NCI-H2029 (cell line): ENCODE measurements at places on chromosomes 2 and 18.

DNA sequence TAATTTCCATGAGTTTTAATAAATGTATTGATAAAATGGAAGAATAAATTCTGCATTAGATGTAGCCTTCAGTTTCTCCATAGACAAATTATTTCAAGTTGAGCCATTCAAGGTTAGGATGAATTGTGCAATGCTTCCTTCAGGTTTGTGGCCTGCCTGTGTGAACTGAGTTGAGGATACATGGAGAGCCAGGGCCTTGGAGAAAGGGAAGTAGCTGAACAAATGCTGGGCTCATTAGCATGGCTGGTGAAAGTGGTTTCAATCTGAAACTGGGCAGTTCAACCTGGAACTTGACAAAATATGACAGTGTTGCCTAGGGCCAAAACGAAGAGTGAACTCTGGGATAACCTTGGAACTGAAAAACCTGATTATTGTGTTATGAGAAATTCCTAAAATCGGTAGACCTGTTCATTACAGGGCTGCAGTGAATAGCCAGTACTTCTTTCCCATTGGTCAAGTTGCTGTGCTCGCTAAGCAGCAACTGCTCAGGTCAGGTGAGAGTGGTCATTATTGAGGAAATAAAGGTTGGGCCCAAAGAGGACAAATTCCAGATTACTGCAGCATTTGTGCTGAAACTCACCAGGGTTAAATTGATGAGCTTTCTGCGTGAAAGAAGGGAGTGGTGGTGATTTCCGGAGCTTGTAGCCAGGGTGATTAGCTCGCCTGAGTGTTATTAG is 12.7 kb downstream of the INPP1 start:
- peak; percentile 44 for DNase-seq

GRCh38 chr2:74516650-74517049 is 2.4 kb downstream of the TLX2 start:
- DNase-seq = no peak

GRCh38 chr2:128789776-128790455 is 471.2 kb upstream of the HS6ST1 start:
- DNase-seq = no peak

DNA sequence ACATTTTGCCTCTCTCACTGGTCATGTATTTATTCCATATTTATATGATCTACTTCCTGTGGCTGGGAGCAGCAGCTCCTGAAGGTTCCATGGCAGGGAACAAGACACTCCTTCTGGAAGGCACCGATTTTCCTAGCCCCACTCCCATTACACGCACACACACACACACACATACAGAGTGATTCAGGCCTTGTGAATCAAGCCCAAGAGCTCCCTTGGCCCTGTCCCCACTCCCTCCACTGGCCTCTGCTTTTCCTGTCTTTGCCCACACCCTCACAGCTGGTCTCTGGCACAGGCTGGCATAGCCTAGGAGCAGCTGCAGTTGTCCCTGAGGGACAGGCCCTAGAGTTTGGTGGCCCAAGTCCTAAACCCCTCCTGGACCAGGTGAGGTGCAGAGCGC is 201.7 kb downstream of the NAPG start:
- DNase-seq = peak; percentile 12

GRCh38 chr2:88733155-88733902 is 41.9 kb downstream of the RPIA start:
- no peak for DNase-seq

DNA sequence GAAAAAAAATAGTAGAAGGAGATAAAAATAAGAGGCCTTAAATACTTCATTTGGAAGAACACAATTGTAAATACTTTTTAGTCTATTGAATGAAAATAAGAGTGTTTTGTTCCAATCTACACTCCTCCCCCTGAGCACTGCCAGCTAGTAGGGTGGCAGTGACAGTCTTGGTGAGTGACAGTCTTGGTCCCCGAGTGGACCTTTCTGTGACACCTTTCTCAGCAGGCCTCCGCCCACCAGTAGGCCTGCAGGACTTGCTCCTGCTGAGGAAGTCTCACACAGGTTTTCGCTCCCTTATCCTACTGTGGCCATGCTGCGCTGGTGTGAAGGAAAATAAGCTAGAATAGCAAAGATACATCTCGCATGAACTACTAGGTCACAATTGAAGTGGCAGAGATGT is 666.8 kb downstream of the NR4A2 start:
- DNase-seq = no peak

GRCh38 chr2:140473851-140474250 is 1657.0 kb downstream of the LRP1B start:
- DNase-seq = no peak

DNA sequence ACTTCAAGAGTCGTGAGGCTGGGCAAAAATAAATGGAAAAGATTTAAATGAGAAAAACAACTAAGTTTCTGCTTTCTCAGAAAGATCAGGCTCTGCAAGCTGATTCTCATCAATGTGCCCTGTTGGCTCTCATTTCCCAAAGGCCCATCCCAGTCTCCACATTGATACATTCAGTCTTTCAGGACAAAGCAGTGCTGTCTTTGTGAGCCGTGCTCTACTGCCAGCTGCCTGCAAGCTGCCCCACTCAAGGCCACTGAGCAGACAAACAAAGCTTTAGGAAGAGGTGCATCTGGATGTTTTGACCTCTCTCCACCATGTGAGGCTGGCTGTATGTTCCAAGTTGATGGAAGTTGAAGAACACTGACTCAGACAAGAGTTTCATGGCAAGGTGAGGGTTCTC is 48.8 kb downstream of the FSHR start:
- DNase-seq = no peak
